ENCODE measurements at places on chromosomes 12 and 14.

DNA sequence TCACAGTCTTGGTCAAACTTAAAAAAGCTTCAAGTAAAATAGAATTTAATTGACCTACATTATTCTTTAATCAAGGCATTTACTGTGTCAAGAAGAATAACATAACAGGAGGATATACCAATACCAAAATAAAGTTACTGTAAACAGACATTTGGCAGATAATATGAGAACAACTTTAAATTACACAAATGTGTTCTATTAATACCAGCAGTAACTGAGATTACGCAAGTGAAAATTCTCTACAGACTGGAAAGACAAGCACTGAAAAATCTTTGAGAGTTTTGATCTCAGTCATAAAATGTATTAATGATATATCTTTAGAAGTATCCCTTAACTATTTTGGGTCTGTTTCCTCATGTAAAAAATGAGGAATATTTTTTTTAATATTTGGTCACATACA, 169.2 kb upstream of the SOX5 start:
- DNase-seq = no peak

GRCh38 chr14:99560922-99561683, 42.9 kb downstream of the CCDC85C start:
- DNase-seq = no peak

DNA sequence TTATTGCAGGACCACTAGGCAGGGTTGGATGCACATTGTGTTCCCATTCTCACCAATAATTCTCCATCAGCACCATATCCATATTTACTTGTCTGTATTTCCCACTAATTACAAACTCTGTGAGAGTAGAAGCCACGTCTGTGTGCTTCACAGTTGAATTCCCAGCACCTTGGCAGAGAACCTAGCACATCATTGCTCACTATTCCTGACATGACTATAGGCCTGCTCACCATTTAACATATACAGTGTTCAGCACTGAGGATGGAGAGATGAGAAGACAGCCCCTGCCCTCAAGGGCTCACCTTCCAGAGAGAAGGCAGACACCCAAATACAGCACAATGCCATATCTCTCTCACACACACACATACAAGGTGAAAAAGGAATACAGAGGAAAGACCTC, 5.0 kb downstream of the DAD1 start:
- DNase-seq = no peak

DNA sequence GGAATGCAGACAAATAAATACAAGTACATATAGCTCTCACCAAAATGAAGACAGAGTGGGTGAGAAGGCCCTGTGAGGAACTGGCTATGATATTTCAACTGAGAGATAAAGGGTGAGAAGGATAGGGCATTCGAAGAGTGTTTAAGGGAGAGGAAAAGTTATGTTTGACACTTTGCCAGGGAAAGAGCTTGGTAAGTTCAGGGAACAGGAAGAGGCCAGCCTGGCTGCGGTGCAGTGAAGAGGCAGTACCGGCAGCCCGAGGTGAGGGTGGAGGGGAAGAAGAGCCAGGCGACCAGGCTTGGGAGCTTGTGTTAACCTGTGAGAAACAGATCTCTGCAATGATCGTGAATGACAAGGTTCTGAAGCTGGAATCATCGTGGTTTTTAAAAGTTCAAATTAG, 84.7 kb upstream of the RFX4 start:
- DNase-seq = no peak

DNA sequence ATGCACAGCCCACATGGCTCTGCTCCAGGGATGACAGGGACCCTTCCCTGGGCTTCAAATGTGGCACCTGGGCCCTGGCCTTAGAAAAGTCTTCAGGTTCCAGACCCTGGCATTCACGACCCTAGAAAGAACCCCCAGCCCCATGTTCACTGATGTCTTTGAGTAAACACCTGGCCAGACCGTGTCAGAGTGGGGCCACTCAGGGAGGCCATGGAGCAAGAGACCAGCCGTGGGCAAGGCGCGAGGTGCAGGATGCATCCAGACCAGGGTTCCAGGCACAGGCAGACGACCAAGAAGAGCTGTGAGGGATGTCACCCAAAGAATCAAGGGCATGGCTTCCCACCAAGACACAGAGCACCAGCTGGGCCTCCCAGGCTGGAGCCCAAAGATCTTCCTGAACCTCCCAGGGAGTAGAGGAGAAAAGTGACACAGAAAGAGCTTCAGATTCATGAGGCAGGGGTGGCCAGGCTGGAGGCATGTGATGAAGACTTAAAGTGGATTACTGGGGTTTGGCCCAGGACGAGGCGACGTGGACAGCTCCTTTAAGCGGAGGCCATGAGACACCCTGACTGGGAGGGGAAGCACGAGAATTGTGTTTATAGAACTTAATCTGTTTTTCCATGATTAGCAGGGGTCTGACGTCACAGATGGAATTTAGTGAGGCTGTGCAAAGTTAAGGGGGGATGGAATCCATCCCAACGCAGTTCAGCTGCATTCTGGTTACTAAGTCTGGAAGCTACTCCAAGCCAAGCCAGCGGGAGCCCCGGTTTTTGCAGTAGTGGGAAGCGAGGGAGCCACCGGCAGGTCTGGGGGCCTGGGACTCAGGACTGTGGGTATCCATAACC, 61.6 kb downstream of the ARL6IP4 start:
- DNase-seq = no peak

DNA sequence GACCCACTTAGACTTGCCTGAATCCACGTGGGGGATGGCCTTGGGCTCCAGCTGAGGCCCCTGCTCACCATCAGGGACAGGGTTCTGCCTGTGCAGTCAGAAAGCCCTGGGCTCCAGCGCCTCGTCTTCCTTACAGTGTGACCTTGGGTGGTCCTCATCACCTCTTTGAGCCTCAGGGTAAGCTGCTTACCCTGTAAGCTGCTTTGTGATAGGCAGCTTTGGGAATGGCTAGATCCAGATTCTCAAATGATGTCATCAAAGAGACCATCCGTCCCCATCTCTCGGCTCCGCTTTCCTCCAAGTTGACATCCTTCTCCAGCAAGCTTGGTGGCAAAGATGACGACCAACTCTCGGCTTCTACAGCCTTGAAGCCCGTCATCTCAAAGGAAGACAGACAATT, 127.0 kb downstream of the ADCK1 start:
- DNase-seq = no peak
